ENCODE measurements at places on chromosomes 12 and 14.

DNA sequence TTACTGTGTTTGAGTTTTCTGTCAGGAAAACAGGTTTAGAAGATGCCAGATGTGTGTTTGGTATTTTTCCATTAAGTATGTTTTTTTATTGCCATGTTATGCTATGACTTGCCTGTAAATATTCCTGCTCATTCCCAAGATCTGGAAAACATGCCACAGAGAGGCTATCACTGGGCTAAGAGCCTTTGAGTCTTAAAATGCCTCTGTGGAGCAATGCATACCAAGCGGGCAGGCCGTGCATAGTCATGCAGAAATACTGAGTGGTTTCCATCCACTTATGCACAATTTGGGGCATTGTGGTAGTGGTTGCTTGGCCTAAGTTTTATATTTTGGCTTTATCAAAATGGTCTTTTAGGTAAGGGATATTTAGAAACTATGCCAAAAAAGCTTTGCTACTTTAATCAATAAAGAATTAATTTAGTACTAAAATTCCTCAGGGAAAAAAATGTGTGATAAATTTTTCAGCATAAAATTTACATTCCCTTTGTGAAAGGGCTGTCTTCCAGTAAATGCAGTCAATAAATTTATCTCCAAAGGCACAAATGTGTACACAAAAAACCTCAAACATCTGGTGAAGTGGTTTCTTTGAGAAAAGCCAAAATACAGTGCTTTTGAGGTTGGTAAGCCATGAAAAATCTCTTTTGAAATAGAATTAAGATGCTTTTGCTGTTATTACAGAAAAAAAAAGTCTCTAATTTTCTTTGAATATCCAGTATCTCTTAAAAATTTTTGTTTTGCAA is 341.3 kb upstream of the FBXO33 start:
- ATAC-seq, result no peak

- peak; percentile 86 for ATAC-seq
Observed at GRCh38 chr14:74955229-74956026, at the start of gene PGF. PGF (minus strand) TSS chr14:74955597; CDS start chr14:74955242, 355 bp downstream.

GRCh38 chr12:2447861-2448260 is 346.9 kb upstream of the FKBP4 start:
- no peak for ATAC-seq

DNA sequence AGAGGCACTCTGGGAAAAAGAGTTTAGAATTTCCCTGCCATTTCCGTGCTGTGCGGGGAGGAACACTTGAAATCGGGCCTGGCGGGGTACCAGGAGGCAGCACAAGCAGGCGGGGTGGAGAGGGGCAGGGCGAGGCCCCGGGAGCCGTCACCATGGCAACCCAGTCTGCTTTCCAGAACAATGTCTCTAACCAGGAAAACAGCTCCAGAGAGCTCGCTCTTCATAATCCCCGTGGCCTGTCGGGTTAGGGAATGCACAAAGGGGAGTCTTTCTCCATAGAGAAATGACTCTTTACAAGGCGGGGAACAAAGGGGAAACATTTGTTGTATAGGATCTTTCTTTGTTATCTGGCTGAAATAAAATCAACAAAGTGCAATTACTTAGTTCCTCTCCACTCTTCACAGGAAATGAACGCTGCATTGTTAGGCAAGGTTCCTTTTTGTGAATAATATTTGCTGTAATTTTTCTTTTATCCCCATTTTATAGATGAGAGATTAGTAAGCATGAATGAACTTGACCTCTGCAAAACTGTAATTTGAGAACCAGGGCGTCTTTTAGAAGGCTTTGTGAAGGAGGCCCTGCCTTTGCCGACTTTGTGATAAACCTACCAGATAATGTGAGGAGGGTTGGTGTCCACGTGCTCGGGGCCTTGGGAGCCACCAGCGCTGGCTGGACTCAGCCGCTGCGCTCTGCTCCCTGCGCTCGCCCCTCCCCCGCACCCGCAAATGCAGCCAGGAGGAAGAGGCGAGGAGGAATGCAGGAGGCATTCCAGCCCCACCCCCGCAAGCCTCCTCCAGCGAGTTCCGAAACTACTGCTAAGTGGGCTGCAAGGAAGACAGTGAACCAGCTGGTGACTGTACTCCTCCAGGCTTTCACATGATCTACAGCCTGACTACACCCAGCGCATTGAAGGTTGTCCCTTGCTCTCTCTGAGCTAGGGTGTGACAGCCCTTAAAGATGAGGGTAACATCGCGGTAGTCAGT is 105.2 kb upstream of the ATF7IP start:
- ATAC-seq, result no peak

- no peak for ATAC-seq
Observed at GRCh38 chr12:119082496-119082895, 96.2 kb upstream of the HSPB8 start.

DNA sequence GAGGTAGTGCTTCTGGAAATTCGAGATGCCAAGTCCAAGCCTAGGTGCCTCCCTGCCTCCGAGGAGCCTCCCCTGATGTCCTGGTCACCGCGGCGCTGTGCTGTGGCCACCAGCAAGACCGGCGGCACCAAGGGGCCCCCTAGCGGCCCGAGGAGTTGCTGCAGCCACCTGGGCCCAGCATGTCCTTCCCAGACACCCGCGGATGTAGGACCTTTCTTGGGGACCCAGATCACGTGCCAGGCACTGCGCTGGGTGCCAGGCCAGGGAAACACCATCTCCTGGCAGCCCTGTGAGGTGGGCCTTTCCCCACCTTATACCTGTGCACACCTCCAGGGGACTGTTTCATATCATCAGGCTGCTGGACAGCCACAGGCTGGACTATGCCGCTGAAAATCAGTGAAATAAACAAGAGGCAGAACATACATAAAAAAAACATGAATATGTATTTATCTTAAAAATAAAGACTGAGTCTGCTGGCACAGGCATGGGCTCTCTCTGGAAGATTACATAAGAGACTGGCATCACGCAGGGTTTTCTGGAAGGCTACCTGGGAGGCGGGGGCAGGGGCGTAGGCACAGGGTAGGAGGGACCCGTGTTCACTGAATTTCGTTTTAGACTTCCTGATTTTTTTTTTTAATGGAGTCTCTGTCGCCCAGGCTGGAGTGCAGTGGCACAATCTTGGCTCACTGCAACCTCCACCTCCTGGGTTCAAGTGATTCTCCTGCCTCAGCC is 15.9 kb upstream of the HHIPL1 start:
- peak; percentile 98 for ATAC-seq

- no peak for ATAC-seq
Observed at GRCh38 chr12:2560356-2560755, 234.4 kb upstream of the FKBP4 start.

- no peak for ATAC-seq
Observed at GRCh38 chr12:99852666-99853065, 132.1 kb downstream of the ANKS1B start.

DNA sequence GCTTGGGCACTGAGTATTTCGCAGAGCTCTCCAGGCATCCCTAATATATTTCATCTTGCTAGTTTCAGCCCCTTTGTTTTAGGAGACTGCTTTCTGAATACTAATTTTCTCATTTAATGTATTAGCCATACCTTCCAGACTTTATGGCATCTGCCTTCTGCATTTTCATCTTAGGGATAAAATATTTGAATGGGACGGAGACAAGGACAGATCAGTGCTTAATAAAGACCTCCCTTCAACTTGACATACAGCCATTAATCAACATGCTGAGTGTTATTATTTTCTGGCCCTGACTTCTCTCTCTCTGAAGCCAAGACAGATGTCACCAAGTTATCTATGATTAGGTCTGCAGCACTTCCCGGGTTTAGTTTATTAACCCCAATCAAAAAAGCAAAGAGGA is 42.4 kb downstream of the CACNA2D4 start:
- ATAC-seq, result no peak

- no peak for ATAC-seq
Observed at GRCh38 chr12:103758310-103759089, 82.5 kb downstream of the NT5DC3 start.

DNA sequence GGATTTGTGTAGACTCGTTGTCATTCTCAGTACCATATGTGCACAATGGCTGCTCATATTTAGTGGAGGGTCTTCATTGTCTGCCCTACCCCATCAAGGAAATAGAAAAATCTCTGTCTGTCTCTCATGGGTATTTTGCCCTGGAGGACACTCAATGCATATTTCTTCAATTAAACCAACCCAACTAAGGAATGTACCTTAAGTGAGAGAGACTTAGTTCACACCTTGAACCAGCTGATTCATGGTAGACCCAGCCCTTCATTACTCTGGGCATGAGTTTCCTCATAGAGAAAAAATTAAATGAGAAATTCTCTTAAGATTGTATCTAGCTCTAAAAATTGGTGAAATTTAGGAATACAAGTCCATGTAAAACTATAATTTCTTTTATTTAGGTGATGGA is 107.1 kb upstream of the PLEKHG7 start:
- no peak for ATAC-seq

GRCh38 chr12:131090274-131091210 is 136.8 kb downstream of the ADGRD1 start:
- no peak for ATAC-seq

DNA sequence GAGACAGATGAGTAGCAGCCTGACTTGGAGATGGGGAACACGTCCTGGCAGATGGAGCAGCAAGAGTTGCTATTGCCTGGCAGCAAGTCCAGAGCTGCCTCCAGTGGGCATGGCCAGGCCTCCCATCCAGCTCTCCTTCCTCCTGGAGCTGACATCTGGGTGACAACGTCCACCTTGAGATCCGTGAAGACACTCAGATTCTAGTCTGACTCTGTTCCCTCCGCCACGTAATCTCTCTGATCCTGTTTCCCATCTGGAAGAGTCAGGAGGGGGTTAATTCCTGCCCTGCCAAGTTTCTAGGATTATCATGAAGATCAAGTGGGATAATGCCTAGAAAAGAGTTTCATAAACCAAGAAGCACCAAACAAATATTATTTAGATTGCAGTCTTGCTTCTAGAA is 65.3 kb upstream of the FAM181A start:
- ATAC-seq, result no peak

DNA sequence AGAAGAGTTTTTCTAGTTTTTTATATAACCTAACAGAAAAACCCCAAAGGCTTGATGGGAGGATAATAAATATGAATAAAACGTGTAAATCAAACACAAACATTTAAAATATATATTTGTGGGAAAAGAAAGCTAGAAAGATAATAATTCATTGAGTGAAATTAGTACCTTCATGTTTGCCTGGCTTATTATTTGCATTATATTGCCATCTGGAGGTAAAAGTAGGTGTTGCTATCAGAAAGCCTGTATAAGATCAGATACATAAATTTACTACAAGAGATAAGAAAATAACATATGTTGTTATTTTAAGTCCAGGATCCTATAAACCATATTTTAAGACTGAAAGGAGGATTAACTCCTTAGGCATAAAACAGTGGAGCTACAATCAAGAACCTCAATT is 77.7 kb downstream of the NTS start:
- peak; percentile 44 for ATAC-seq

- no peak for ATAC-seq
Observed at GRCh38 chr12:93390549-93391297, 13.0 kb downstream of the NUDT4 start.

GRCh38 chr12:79886917-79887519 is 47.9 kb downstream of the PPP1R12A start:
- ATAC-seq, result peak; percentile 91

DNA sequence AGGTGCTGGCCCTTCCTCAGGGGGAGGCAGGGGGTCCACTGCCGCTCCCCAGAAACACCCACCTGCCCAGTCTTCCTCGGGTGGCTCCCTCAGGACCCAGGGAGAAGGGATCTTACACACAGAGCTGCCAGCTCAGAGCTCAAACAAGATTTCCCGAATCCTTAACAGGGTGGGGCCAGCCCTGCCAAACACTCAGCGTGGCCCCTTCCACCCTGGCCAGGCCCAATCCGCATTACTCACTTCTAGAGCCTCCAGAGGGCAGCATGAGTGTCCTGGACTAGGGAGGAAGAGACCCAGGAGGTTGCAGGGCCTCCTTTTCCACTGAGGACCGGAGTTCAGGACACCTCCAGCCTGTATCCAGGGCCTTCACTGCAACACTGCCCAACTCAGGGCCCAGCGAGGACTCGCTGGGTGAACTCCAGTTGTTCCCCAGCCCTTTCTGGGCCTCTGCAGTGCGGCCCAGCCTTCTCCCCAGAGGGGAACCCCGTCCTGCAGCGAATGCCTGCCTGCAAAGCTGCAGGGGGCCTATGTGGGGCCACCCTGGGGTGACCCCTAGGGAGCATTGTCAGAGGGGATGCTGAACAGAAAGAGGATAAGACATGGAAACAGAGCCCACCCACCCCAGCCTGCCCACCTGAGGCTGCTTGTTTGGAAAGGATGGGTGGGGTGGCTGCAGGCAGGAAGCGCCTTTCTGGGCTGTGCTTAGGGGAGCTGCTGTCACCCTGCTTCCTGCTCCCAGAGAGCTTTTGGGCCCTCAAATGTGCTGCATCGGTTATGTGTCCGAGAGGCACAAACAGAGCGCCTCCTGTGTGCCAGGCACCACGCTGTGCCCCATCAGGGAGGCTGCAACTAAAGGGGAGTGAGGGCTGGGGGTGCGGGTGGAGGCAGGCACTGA is 43.8 kb downstream of the CCNK start:
- peak; percentile 65 for ATAC-seq

DNA sequence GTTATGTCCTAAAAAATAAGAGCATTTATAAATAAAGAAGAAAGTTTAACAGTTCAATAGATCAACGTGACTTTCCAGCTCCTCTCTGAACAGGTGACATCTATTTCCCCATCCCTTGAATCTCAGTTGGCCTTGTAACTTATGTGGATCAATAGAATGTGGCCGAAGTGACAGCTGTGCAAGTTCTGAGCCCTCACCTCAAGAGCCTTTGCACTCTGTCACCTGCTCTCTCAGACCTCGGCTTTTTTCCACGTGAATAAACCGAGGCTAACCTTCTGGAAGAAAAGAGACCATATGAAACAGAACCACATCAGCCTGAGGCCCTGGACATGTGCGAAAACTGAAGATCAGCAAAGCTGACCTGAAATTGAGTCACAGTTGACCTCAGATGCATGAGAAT is 253.0 kb downstream of the DAD1 start:
- ATAC-seq, result no peak

DNA sequence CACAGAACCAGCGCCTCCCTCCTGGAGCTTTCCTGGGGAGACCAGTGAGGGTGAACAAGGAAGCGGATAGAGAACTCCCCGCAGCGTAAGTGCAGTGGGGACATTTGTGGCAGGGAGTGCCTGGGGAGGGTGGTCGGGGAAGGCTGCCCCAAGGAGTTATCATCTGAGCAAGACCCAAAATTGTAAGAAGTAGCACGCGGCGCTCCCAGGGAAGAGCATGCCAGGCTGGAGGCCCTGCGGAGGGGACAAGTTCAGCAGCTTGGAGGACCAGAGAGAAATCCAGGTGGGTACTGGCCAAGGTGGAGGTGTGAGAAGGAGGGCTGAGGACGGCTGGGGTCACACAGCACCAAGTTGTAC is 46.2 kb upstream of the RIMBP2 start:
- ATAC-seq, result no peak

DNA sequence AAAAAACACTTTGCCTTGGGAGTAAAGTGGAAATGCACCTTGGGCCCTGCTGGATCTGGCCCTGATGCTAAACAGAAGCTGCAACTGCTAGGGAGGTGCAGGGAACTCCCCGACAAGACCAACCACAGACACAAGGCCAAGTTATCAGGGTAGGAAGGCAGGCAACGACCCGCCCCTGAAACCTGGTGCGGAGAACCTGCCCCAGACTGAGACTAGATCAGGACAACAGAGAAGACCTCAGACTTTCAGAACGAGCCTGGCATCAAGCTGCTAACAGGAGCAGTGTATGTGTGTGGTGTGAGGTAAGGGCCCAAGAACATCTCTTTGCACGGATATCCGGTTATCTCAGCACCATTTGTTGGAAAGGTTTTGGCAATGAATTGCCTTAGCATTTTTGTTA is 233.7 kb upstream of the RTL1 start:
- no peak for ATAC-seq

GRCh38 chr14:105300542-105301102 is at the start of gene BRF1:
BRF1 (minus strand) TSS chr14:105301001; CDS start chr14:105300629, 372 bp downstream.
- peak; percentile 95 for ATAC-seq

All from SK-N-SH treated with all-trans-retinoic acid at 6 μM for 48 hours (cell line).